ENCODE measurements at places on chromosomes 11 and 22.

GRCh38 chr11:64687204-64687603 lies 35.8 kb downstream of the NRXN2 start:
- no peak for DNase-seq

DNA sequence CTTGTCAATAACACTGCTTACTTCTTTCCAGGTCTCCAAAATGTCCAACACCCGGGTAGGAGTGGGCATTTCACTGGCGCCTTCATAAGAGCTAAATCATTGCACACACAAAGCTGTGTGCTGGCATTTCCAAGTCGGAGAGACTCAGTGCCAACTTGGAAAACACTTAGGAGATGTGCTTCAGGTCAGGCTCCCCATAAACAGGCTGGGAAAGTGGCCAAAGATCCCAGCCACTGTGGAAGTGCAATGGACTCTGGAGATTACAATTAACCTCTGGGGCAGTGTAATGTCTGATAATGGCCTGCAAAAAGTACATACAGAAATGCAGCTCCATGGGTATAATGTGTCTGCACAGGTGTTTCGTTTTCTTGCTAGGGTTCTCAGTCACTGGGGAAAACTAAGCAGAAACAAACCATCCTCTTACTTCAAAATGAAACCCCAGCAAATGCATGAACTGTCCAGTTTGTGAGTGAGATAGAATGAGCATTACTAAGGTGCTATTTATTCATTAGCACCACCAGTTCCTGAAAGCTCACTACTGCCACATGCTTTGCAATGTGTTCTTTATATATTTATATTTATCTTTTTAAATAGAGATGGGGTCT lies 79.0 kb downstream of the ABTB2 start:
- no peak for DNase-seq

GRCh38 chr11:73399159-73399590 lies 23.0 kb downstream of the RELT start:
- no peak for DNase-seq

- DNase-seq = no peak
Observed at GRCh38 chr11:12182676-12183541, 72.5 kb downstream of the MICAL2 start.

DNA sequence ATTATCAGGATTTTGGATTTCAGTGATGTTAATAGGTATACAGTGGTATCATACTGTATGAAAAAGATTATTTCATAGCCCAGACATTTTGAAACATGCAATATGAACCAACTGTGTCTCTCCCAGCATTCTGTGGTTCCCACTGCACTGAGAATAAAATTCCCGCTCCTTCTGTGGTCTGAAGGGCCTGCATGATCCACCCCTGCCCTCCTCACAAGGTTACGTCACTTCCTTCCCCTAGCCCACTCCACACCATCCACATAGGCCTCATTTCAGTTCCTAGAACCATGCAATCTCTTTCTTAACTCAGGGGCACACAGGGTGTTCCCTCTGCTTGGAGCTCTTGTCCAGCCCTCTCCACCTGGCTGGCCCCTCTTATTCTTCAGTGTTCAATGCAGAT lies 103.1 kb downstream of the TSPAN18 start:
- no peak for DNase-seq

DNA sequence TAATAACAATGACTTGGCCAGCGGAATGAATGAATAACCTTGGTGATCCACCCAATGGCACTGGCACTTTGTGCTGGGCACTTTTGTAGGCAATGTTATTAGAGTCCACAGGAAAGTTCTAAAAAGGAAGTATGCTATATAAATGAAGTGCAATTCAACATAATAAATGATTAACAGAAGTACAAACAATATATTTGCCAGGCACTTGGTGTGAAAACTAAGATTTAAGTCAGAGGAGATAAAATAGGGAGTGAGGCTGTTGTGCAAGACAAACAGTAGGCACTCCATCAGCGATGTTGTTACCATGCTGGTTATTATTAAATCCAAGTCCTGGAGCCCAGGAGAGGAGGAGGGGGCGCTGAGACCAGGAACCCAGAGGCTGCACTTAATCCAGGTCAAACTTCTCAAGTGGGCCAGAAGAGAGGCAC lies 173.8 kb downstream of the LARGE1 start:
- no peak for DNase-seq

Data from retina (tissue), 1 donor.